Activated CD4-positive, CD25-positive, alpha-beta regulatory T cell treated with anti-CD3 and anti-CD28 coated beads, Interleukin-2, amount 50 U/mL, for 16 hours (primary cell): ENCODE measurements at places on chromosomes 16 and 17.

DNA sequence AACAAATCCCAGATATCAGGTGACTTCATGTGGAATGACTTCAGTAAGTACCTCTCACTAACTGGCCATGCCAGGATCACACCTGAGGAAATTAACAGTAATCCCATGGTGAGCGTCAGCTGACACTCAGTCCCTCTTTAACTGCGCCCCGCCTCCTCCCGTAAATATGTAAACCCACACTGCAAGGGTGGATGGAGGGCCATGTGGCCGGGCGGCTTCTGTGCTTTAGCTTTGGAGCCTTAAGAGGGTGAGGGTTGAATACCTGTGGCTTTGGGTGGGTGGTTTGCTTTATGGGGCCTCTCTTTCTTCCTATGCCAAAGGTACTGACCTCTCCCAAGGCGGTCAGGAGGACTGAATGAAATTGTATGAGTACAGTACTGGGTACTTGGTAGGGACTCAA is 141.7 kb downstream of the MRM1 start:
- no peak for DNase-seq

DNA sequence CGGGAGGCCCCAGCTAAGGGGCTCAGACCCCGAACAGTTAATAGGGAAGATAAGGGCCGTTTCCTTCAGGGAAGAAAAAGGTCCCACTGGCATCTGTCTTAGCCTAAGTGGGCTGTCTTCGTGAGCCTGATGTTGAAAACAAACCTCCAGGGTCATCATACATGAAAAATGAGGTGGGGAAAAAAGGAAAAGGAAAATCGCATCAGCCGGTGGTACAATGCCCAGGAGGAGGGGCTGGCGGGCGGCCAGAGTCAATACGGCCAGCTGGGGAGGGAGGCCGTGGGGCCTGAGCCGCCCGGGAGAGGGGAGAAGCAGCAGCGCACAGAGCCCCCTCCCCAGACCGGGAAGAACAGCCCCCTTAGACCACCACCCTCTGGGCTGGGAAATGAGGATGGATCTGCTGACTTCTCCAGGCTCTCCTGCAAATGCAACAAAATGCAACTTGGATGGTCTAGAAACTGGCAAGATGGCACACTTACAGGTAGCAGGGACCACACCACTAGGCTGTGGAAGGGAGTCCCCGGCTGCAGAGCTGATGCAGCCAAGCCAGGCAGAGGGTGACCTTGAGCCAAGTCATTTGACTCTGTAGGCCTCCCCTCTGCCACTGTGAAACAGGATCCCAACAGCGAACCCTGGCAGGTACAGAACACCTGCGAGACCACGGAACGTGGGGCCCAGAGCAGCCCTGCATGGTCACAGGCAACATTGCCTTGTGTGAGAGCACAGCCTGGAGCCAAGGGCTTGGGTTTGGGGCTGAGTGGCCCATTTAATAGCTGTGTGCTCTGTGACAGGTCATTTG is 448.5 kb downstream of the SOX9 start:
- DNase-seq, result no peak

- no peak for DNase-seq
Measured at GRCh38 chr16:14004031-14004728, 66.9 kb upstream of the MRTFB start.

DNA sequence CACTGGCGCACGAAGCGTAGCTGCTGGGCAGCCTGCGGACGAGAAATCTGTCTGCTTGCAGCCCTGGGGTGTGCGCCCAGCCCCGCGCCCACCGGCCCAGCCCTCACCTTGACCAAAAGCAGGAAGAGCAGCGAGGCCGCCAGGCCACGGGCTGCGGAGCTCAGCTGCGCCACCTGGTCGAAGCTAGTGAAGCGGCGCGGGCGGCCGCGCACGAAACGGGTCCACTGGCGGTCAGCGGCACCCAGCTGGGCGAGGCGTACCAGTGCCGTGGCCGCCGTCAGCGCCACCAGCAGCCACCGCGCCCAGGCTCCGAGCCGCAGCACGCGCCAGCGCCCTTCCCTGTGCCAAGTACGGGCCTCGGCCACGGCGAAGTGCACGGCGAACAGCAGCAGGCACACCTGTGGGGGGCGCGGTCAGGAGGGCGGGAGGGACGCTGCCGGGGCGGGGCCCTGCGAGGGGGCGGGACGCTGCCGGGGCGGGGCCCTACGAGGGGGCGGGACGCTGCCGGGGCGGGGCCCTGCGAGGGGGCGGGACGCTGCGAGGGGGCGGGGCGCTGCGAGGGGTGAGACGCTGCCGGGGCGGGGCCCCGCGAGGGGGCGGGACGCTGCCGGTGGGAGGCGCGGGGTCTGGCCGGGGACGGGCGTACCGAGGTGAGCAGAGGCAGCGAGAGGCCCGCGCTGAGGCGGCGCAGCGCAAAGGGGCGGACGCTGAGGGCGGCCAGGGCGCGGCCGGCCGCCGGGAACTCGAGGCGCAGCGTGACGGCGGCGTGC is 43.2 kb downstream of the TSC2 start:
- DNase-seq, result no peak

DNA sequence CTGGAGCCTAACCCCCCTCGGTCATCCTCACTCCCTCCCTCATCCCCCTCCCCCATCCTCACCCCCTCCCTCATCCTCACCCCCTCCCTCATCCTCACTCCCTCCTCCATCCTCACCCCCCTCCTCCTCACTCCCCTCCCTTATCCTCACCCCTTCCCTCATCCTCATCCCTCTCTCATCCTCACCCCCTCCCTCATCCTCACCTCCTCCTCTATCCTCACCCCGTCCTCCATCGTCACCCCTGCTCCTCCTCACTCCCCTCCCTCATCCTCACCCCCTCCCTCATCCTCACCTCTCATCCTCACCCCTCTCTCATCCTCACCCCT is 571 bp downstream of the PRSS33 start:
- DNase-seq, result no peak

DNA sequence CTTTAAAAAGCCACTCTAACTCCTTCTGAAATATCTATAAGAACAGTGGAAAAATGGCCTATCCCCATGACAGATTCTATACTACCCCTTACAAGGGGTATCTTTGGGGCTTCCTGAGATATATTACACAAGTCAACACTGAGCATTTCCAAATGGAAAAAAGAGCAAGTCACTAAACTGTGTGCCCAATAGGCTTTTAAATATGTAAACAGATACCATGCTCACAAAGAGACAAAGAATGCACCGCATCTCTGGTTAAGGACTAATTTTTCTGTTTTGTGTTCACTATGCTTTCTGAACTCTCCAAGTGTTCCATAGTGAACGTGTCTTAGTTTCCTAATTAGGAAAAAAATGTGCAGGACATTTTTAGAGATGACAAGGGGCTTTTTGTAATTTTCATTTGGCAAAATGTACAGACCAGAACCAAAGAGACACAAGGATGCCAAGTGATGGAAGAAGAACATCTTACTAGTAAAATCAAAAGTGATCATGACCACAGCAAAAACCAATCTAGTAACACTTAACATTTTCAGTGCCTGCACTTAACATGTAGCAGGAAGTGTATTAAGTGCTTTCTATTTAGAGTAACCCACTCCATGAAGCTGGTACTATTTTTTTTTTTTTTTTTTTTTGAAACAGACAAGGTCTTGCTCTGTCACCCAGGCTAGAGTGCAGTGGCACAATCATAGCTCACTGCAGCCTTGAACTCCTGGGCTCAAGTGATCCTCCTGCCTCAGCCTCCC is 21.5 kb downstream of the MYH11 start:
- DNase-seq, result no peak

DNA sequence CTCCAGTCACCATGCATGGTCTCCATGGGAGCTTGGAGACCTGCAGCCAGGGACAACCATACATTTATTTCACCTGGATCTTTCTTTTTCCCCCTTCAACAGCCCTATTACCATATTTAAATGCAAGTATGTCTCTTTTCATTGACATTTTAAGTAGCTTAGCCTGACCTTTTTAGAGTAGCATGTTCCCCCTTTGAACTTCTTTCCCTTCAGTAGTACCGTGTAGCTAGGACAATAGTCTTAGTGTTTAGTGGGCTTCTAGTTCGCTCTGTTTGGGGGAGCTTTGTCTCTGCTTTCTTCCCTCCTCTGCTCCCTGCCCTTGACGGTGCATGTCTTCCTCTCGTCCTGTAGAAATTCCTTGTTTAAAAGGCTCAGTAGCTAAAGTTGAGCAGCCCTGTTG is 94.6 kb downstream of the CCDC182 start:
- no peak for DNase-seq
